ENCODE measurements at places on chromosomes 2 and 18.
A peak's percentile ranks its signal among the peaks of the same experiment; 100 is the strongest.

GRCh38 chr18:48613589-48614404 lies 75.0 kb downstream of the CTIF start:
- DNase-seq, result no peak

DNA sequence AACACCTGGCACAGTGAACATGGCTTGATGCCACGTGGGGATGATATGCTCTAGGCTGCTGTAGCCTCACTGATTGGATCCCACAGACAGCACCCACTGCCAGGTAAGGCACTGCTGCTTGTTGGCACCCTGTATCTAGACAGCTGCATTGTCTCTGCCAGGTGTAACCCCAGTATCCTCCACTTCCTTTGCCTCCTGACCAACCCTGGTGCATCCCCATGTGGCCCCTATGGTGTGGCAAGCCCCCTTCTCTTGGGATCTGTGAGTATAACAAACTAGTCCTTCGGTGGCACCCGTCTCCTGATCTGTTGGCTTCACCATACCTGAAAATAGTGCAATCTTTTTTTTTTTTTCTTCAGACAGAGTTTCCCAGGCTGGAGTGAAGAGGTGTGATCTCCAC lies 11.1 kb downstream of the TEX51 start:
- DNase-seq, result no peak

DNA sequence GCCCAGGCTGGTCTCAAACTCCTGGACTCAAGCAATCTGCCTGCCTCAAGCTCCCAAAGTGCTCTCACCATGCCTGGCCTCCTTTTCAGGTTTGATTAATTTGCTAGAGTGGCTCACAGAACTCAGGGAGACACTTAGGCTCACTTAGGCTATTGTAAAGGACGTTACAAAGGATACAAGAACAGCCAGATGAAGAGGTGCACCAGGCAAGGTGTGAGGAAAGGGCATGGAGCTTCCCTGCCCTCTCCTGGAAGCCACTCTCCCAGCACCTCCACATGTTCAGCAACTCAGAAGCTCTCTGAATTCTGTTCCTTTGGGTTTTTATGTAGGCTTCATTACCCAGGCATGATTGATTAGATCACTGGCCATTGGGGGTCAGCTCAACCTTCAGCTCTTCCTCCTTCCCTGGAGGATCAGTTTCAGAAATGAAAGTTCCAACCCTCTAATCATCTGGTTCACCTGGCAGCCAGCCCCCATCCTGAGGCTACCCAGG lies 78.7 kb upstream of the RGPD5 start:
- DNase-seq, result peak; percentile 1

DNA sequence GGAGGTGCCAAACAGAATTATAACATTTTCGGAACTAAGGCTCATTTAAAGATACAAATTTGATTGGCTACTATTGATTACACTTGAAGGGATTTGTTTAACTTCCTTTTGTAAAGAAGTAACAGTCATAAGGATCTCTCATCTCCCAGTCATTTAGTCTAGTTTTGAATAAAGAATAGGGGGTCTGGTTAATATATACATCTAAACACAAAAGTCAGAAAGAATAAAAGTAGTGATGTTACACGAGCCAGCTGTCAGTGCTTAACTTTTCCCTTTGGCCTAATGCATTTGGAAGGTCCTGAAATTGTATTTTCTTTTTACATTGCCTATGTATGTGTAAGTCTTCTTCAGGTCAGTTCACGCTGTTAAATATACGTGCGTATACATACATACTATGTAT lies 8.1 kb downstream of the SEPTIN2 start:
- DNase-seq, result no peak

GRCh38 chr18:9539283-9539682 lies 64.0 kb downstream of the RALBP1 start:
- no peak for DNase-seq

DNA sequence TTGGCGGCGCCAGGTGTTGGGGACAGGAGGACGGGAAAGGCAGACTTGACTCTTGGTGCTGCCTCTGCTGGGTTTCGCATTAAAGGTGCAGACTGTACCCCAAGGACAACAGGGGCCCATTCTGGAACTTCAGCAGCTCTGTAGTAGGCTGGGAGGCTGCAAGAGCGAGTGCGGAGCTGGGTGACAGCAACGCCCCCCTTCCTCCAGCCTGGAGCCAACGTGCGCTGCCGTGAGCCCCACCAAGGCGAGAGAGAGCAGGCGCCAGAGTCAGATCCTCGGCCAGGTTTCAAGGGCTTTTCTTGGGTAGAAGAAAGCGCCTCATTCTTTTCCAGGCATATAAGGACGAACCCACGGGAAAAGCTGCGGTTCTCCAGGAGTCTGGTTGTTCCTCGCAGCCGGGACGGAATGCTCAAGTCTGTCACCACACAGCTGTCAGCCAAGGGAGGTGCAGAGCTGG lies 1.9 kb downstream of the DOK6 start:
- no peak for DNase-seq

DNA sequence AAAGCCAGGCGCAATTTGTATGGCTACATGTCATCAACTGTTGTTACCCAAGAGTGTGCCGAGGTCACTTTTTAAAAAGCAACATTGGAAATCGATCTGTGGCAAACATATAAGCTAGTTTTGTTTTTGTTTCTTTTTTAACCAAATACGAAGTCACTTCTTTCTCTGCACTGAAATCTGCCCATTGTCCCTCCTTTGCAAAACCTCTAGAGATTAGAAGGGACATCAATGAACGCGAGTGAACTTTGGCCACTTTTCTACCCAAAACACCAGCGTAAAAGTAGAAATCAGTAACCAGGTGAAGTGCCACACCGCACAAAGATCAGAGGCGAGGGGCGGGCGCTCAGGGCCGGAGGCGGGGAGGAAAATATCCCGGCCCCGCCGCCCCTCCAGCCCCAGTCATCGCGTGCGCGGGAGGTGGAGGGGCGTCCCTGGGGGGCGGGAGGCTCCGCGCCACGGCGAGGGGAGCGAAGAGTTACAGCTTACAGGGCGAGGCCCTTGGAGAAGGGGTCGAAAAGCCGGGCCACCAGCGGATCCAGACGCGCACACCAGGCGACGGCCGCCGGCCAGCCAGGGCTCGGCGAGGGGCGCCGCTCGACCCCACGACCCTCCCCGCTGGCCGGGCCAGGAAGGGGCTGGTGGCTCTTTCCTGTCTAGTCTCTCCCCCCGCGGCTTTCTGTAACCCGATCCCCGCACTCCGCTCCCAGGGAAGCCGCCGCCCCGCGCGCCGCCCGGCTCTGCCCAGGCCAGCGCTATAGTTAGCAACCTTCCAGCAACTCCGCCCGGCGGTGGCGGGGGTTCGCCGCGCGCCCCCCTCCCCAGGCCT lies 993 bp downstream of the RBMS1 start:
- DNase-seq, result no peak

DNA sequence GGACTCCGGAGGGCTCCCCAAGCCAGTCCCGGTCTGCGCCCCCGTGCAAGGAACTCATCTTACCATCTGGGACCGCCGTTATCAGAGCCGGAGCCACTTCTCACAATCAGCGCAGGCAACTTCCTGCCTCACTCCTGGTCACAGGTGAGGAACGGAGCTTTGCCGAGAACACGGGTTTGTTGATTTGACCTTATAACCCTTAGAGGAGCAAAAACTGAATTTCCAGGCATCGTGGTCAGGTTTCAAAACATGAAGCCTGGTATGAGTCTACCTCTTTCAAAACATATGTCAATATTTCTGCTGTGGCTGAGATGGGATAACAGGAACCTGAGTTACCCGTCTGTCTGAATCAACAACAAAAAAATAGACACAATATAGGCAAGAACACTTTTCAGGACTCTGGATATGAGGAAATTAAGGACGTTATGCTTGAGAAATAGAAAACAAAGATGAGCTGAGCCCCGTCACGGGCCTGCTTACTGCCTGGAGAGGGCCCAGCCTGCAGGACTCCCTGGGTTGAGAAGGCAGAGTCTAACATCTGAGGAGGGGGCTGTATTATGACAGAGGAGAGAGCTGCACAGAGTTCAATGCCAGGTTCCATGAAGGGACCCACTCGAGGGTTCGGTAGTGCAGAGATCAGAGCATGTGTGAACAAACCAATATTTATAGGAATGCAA lies 148.7 kb downstream of the NDUFA10 start:
- no peak for DNase-seq

- no peak for DNase-seq
Observed at GRCh38 chr2:121247534-121247933, 37.5 kb downstream of the TFCP2L1 start.

DNA sequence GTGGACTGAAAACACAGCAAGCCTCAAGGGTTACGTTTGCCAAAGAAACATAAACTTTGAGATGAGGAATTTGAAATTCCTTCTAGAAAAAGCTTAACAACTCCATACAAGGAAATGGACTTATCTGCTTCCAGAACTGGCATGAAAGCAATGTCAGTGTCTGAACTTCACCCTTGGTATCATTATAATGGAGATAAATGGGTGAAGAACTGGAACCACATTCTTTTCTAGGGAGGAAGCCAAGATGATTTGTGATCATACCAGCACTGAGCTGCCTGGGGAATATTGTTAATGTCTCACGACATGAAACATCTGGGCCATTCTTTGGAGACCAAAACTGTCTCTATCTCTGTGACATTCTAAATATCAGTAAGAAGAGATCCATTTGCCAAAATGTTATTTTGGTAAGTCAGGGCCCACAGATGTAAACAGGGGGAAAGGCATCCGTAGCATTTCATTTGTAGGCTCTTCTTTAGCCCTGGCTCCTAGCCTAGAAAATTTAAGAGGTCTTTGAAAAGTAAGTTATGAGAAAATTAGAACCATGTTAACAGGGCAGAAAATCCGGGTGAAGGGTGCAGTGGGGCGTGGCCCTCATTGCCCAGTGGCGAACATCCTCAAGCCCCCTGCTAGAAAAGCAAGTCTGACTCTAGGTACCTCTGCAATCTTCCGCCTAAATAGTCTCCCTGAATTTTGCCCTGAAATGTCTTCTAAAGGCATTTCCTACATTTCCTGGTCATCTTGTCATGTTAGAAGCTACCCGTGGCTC lies 295.3 kb upstream of the EPAS1 start:
- DNase-seq, result no peak

DNA sequence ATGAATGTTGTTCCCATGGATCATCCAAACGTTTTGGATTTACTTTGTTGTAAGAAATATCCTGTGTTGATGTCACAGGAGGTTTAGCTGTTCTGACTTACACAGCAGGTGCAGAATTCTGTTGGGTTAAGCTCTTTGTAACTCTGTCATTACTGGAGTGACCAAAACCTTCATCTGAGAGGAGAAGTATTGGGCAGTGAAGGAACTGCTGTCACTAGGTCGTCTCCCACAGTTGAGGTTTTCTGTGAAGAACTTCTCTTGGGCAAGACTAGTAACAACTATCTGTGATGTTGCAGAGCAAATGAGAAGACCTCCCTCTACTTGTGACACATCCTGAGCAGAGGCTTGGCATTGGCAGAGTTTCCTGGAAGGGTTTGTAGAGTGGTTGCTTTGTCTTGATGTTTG lies 2.9 kb downstream of the SPTBN1 start:
- DNase-seq, result peak; percentile 51
